ENCODE measurements at places on chromosomes 13 and 19. TPM values are rescaled to one million over a fixed set of nuclear protein-coding genes. Genes with fewer than 3 reads are reported as not detected.

DNA sequence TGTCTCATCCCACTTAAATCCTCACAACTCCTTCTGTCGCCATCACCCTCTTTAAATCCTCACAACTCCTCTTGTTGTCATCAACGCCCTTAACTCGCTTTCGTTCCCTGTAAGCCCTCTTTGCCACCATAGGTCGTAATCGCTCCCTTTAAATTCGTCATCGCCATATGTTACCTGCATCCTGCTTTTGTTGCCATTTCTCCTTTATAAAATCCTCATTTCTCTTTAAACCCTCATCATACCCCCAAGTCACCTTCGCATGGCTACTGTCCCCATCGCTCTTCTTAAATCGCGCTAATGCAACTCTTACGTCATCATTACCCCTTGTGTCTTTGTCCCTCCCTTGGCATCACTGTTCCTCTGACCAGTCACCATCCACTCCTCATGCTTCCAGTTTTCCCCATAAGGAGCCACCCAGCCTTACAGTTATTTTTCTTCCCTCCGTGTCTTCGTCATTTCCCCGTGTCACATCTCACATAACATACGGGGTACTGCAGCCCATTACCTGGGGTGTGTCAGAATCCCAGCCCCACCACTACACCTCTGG is 539 bp downstream of the PLD3 start:
- H3K36me3 ChIP-seq = peaks cover 5% of the 10 kb centered on the region
- H3K4me1 ChIP-seq = peaks cover 30% of the 10 kb centered on the region
- no peak for DNase-seq
- H3K27ac ChIP-seq = peak overlapping the region; percentile 86
- peak overlapping the region; percentile 86 for H3K4me3 ChIP-seq

- H3K4me3 ChIP-seq = no peak overlapping the region
- peaks cover 13% of the 10 kb centered on the region for H3K27me3 ChIP-seq
- no peak for DNase-seq
- H3K36me3 ChIP-seq = no peaks in the 10 kb centered on the region
Observed at GRCh38 chr13:37067874-37068273, 8.4 kb upstream of the SUPT20H start.

- no peak overlapping the region for H3K27ac ChIP-seq
- no peaks in the 10 kb centered on the region for H3K4me1 ChIP-seq
- no peak overlapping the region for H3K4me3 ChIP-seq
- no peak for DNase-seq
Observed at GRCh38 chr13:103607995-103608394, 541.8 kb upstream of the SLC10A2 start.

- H3K4me1 ChIP-seq = peaks cover 4% of the 10 kb centered on the region
- H3K4me3 ChIP-seq = peak overlapping the region; percentile 47
- H3K36me3 ChIP-seq = peaks cover 4% of the 10 kb centered on the region
- no peak for DNase-seq
- peak overlapping the region; percentile 15 for H3K27ac ChIP-seq
Observed at GRCh38 chr13:107867701-107868661, 347.4 kb downstream of the LIG4 start.

GRCh38 chr13:31774186-31774750 is 34.9 kb downstream of the RXFP2 start:
- H3K36me3 ChIP-seq = no peaks in the 10 kb centered on the region
- no peaks in the 10 kb centered on the region for H3K4me1 ChIP-seq
- no peaks in the 10 kb centered on the region for H3K27me3 ChIP-seq
- DNase-seq = no peak
- no peak overlapping the region for H3K4me3 ChIP-seq

DNA sequence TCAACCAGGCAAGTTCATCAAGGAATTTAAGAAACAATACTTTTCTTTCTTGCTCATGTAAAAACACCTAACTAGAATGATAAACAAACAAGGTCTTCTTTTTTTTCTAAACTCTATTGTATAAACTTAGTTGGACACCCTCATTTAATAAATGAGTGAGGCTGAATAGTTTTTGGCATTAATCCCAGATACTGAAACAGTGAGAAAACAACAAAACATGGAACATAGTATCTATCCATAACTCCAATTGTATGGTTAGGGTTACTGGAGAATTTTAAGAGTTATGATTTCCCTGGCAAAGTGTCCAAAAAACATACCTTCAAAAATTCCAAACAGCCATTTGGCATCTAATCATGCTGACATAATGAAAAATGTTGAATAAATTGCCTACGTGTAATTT is 5.8 kb upstream of the POMP start:
- H3K27me3 ChIP-seq = no peaks in the 10 kb centered on the region
- peaks cover 34% of the 10 kb centered on the region for H3K4me1 ChIP-seq
- peaks cover 16% of the 10 kb centered on the region for H3K36me3 ChIP-seq
- no peak for DNase-seq
- no peak overlapping the region for H3K4me3 ChIP-seq

- DNase-seq = no peak
- H3K27me3 ChIP-seq = no peaks in the 10 kb centered on the region
- peaks cover 42% of the 10 kb centered on the region for H3K4me1 ChIP-seq
- H3K4me3 ChIP-seq = no peak overlapping the region
- H3K27ac ChIP-seq = no peak overlapping the region
- H3K36me3 ChIP-seq = peaks cover 67% of the 10 kb centered on the region
Observed at GRCh38 chr19:47155148-47155547, 24.5 kb downstream of the SAE1 start.

DNA sequence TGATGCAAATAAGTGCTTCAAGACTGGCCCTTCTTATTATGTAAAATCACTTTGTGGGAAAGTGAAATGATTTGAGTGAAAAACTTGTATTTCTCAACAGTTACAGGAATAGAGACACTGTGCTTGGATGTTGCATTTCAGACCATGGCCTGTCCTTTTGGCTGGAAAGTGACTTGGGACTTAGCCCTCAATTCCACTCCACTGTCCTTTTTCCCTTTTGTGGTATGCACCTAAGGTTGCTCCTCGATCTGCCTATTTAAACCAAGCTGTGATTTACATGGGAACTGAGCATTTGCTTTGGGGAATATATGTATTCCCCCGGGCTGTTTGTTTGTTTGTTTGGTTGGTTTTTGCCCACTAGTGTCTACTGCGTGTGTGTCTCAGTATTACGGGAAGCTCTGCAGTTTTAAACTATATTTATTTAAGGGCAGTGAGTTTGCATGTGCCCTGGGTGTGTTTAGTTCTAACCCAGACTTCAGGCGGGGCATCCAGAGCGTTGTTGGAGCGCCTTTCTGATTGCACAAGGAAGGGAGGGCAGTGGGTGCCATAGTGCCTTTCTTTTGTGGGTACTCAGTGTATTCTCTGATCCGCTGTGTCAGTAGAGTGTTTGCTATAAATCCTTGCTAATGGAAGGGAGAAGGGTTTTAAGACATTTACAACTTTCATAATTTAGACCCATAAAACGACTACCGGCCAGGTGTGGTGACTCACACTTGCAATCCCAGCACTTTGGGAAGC is 18.2 kb upstream of the RNF113B start:
- no peaks in the 10 kb centered on the region for H3K36me3 ChIP-seq
- no peak overlapping the region for H3K27ac ChIP-seq
- H3K4me1 ChIP-seq = no peaks in the 10 kb centered on the region
- no peak overlapping the region for H3K4me3 ChIP-seq
- DNase-seq = no peak

DNA sequence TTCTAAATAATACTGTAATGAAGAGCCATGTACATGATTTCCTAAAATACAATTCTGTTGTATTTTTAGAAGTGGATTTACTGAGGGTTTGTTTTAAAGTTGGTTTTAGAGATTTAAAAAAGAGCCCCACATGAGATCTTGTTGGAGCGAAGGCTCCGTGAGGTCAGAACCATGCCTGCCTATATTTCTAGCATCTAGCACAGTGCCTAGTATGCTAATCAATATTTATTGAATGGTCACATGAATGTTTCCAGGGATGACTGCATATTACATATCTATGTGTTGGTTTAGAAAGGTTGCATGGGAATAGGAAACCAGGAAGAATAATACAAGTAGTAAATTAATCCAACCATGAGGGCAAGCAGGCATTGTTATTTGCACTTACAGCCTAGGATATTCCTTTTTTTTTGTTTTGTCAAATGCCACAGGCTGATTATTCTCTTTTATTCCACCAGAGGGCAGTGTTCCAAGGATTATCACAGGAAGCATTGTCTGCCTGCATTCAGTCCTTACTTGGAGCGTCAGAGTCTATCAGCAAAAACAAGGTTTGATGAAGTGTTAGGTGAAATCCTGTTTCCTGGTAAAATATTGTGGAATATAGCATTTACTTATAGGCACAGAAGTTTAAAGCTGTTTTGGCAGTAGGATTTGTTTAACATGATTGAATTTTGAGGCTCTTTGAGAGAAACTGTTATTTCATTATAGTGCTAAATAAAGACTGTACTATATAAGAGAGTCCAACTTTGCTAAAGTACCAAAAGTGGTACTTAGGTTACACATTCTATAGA is 46.8 kb downstream of the COG3 start:
- no peaks in the 10 kb centered on the region for H3K27me3 ChIP-seq
- peak overlapping the region; percentile 74 for H3K27ac ChIP-seq
- no peak overlapping the region for H3K4me3 ChIP-seq
- peaks cover 23% of the 10 kb centered on the region for H3K4me1 ChIP-seq
- peaks cover 29% of the 10 kb centered on the region for H3K36me3 ChIP-seq

- H3K4me3 ChIP-seq = no peak overlapping the region
- no peaks in the 10 kb centered on the region for H3K36me3 ChIP-seq
- H3K27me3 ChIP-seq = peaks cover 29% of the 10 kb centered on the region
- DNase-seq = no peak
- no peaks in the 10 kb centered on the region for H3K4me1 ChIP-seq
Observed at GRCh38 chr13:36872621-36873020, 47.4 kb downstream of the SMAD9 start.

- no peaks in the 10 kb centered on the region for H3K27me3 ChIP-seq
- no peaks in the 10 kb centered on the region for H3K4me1 ChIP-seq
- DNase-seq = no peak
- H3K36me3 ChIP-seq = no peaks in the 10 kb centered on the region
- no peak overlapping the region for H3K27ac ChIP-seq
Observed at GRCh38 chr13:37488726-37489125, 109.8 kb downstream of the POSTN start.

- no peaks in the 10 kb centered on the region for H3K4me1 ChIP-seq
- no peak for DNase-seq
- H3K36me3 ChIP-seq = no peaks in the 10 kb centered on the region
- H3K4me3 ChIP-seq = no peak overlapping the region
Observed at GRCh38 chr13:38898481-38898880, 92.2 kb downstream of the STOML3 start.

- peaks cover 3% of the 10 kb centered on the region for H3K36me3 ChIP-seq
- peak overlapping the region; percentile 89 for H3K27ac ChIP-seq
- peaks cover 20% of the 10 kb centered on the region for H3K4me1 ChIP-seq
Observed at GRCh38 chr13:33787051-33787591, 30.8 kb upstream of the RFC3 start.

GRCh38 chr19:862581-863314 is 3.3 kb downstream of the CFD start:
- peak; percentile 90 for DNase-seq
- H3K4me1 ChIP-seq = peaks cover 16% of the 10 kb centered on the region
- H3K4me3 ChIP-seq = peak overlapping the region; percentile 70

DNA sequence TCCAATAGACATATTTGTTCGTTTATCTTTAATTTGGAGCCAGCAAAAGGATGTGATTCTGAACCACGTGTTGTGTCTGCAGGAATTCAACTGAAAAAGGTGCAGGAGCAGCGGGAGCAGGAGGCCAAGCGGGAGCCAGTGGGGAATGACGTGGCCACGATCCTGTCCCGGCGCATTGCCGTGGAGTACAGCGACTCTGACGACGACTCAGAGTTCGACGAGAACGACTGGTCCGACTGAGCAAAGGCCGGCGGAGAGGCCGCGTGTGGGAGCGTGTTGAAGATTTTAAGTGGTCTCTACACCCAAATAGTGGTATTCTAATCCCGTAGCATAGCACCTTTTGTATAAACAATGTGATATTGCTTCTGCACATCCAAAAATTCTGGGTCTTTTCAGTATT is 75.0 kb downstream of the GPR12 start:
- no peak overlapping the region for H3K27ac ChIP-seq
- H3K36me3 ChIP-seq = no peaks in the 10 kb centered on the region
- no peaks in the 10 kb centered on the region for H3K4me1 ChIP-seq
- H3K4me3 ChIP-seq = no peak overlapping the region
- DNase-seq = no peak
- H3K27me3 ChIP-seq = peaks cover 5% of the 10 kb centered on the region

- DNase-seq = peak; percentile 68
- no peak overlapping the region for H3K4me3 ChIP-seq
- peaks cover 22% of the 10 kb centered on the region for H3K4me1 ChIP-seq
- peak overlapping the region; percentile 65 for H3K27ac ChIP-seq
- no peaks in the 10 kb centered on the region for H3K27me3 ChIP-seq
Observed at GRCh38 chr13:48066310-48066989, 28.5 kb downstream of the MED4 start.

DNA sequence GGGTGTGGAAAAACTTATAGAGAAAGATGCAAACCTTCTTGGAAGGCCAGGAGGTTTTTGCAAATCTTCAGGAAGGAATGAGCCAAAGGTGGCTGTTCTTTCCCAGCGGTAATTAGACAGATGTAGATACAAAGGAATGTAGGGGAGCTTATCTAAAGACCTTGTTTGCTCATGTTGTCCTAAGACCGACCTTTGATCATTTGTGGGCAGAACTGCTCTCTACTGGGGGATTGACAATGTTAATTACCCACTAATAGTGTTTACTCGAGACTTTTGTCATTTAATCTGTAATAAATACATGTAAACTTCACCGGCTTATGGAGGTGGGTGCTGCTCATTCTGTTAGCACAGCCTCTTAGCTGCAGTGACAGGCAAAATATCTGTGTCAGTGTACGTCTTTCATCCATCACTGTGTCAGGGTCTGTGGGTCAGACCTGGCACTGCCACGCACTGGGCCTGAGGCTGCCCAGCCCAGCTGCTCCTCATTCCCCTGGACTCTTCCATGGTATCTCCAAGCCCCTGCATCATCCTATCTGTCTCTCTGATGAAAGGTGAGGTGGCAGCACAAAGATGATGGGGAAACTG is 68.3 kb downstream of the ZNF431 start:
- no peaks in the 10 kb centered on the region for H3K4me1 ChIP-seq
- DNase-seq = no peak
- H3K36me3 ChIP-seq = no peaks in the 10 kb centered on the region
- H3K27ac ChIP-seq = no peak overlapping the region

DNA sequence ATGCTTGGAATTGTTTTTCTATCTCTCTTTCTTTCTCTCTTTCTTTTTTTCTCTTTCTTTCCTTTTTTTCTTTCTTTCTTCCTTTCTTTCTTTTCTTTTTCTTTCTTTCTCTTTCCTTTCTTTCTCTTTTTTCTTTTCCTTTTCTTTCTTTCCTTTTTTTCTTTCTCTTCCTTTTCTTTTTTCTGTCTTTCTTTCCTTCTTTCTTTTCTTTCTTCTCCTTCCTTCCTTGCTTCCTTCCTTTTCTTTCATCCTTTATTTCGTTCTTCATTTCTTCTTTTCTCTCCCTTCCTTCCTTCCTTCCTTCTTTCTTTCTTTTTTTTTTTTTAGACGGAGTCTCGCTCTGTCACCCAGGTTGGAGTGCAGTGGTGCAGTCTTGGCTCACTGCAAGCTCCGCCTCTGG is 1.9 kb upstream of the MEX3D start:
- H3K4me3 ChIP-seq = no peak overlapping the region
- no peak for DNase-seq
- H3K27me3 ChIP-seq = peaks cover 14% of the 10 kb centered on the region
- no peaks in the 10 kb centered on the region for H3K36me3 ChIP-seq
- peaks cover 4% of the 10 kb centered on the region for H3K4me1 ChIP-seq

GRCh38 chr13:74641586-74641985 is 507.4 kb upstream of the KLF12 start:
- no peak overlapping the region for H3K4me3 ChIP-seq
- H3K36me3 ChIP-seq = no peaks in the 10 kb centered on the region
- no peaks in the 10 kb centered on the region for H3K4me1 ChIP-seq
- no peaks in the 10 kb centered on the region for H3K27me3 ChIP-seq

The DCT gene
- total RNA-seq = 0.06 TPM

The ZNF506 gene
- 16.8 TPM for total RNA-seq

The GSK3A gene
- total RNA-seq = 47.3 TPM

The ZNF567 gene
- total RNA-seq = 12.6 TPM

The TSHZ3 gene
- total RNA-seq = 1.5 TPM

The ACER1 gene
- total RNA-seq = not detected

The CATSPERD gene
- not detected for total RNA-seq

The DLL3 gene
- 0.98 TPM for total RNA-seq

The SHISA7 gene
- not detected for total RNA-seq

The ZNF492 gene
- 1.4 TPM for total RNA-seq
